ENCODE measurements at places on chromosomes 11 and 22. TPM values are rescaled to one million over a fixed set of nuclear protein-coding genes. Genes with fewer than 3 reads are reported as not detected.

The KLHL35 gene
- 2.6 TPM for total RNA-seq

DNA sequence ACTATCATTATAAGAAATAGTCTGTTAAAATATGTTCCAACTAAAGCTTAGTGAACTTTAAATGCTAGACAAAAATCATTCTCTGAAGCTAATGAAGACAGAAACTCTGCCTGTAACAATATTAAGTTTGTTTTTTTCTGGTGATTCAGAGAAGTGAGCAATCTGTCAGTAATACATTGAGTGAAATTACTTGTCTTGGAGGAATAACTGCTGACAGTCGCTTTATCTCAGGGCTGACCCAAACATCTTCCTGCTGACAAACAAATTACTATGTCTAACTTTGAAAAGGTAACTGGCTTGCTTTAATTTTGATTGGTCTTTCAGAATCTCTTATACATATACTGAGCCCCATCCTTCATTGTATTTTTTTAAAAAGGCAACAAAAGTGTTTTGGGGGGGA, 264.5 kb downstream of the SOX6 start:
- no peak for DNase-seq

- DNase-seq = no peak
Observed at GRCh38 chr11:86625544-86625943, 46.9 kb downstream of the ME3 start.

DNA sequence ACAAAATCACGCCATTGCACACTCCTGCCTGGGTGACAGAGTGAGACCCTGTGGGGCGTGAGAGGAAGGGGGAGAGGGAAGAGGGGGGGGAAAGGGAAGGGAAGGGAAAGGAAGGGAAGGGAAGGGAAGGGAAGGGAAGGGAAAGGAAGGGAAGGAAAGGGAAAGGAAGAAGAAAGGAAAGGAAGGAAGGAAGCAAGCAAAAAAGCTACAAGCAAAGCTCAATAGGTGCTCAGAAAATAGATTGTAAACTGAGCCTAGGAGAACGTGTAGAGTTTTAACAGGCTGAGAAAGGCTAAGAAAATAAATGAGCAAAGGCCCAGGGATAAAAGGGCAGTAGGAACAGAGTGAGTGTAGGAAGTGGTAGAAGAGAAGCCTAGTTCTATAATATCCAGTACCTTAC, 30.8 kb upstream of the GDPD4 start:
- no peak for DNase-seq

- DNase-seq = no peak
Observed at GRCh38 chr11:64132982-64133705, 32.8 kb downstream of the MACROD1 start.

DNA sequence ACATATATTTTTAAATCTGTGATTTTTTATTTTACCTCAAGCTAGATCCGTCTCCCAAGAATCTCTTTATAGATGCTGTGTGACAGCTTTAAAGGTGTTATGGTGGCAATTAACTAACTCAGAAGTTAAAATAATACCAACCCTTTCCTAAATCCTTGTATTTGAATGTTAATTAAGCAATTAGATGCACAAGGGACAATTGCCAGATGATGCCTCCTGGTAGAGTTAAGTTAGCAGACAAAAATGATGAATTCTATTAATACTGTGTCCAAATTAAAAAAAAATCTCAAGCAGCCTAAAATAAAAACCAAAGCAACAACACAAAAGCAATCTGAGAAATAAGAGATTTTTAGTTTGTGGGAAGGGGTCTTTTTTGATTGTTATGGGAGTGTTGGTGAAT, 78.9 kb downstream of the FANCF start:
- no peak for DNase-seq
